ENCODE measurements at places on chromosomes 7 and 10.
A peak's percentile ranks its signal among the peaks of the same experiment; 100 is the strongest.

GRCh38 chr10:103197174-103197573 is 4.1 kb upstream of the NT5C2 start:
- no peak for DNase-seq

GRCh38 chr7:80940539-80941207 is 21.8 kb upstream of the SEMA3C start:
- no peak for DNase-seq

DNA sequence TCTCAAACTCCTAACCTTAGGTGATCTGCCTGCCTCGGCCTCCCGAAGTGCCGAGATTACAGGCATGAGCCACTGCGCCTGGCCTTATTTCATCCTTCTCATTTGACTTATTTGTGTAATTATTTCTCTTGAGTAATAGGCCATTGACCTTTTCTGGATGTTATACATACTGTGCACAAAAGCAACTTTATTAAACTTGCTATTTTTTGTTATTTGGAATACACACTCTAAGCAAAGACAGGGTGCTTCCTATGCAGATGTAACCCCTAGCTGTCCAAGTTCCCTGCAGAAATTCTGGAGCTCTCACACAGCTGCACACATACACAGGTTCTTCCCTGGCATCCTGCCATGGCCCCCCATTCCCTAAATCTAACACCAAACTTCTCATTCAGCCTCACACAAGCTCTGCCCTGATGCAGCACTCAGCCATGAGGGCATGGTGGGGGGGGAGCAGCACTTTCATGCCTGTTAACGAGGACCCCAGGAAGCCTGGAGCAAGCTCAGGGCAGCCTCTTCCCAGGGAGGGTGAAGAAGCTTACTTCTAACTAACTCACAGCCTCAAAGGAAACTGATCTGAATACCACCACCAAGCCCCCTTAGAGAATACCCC is 33.2 kb downstream of the SH3PXD2A start:
- no peak for DNase-seq

GRCh38 chr10:46001187-46001756 is 29.0 kb downstream of the TIMM23 start:
- no peak for DNase-seq

DNA sequence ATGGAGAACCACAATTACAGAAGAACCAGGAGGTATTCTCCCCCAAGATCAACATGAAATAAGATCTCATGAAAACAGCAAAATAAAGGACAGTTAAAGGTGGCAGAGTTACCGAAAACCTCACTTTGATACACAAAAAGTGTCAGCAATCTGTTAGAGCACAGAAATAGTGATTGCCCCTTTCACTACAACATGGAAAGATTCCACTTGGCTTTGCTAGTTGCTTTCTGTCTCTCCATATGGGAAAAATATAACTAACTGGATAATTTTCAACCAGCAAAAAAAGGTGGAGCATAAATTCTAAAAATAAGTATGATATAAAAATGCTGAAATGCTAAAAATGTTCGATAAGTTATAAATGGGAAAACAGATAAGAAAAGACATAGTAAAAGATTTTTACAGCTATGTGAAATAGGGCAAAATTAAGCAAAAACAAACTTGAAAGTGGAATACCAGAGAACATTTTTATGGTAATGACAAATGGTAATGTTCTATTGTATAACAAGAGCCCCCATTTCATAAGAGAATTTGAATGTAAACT is 90.2 kb downstream of the GPR85 start:
- no peak for DNase-seq

DNA sequence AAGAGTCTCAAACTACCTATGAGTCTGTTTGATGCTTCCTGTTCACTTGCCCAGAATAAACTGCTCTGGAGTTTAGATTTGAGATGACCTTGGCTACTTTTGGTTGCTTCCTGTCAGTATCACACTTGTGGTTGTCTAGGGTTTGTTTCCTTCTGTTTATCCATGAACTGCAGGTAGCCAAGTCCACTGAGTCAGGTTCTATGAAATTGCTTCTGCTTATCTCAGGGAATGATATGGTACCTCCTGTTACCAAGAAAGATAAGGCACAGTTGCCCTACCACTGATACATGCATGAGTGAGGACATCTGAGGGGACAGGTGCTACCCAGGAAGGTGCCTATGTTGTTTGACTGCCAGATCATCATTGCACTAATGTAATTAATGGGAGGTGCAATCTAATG is 15.8 kb upstream of the EEPD1 start:
- no peak for DNase-seq

DNA sequence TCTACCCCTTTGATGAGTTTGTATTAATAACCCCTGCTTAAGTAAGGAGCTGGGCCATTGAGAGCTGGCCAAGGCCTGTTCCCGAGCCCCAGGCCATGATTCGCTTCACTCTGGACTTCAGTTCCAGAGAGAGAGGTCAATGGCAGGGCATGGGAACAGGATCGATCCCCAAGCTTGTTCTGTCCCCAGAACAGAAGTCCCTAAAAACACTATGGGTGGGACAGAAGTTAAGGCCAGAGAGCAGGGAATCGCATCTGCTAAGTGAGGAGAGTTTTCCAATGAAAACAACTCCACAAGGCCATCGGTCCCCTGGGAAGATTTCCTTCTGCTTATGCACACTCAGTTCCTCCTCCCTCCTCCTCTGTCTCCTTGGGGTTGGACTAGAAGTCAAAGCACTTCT is 159.6 kb downstream of the LSM5 start:
- no peak for DNase-seq

DNA sequence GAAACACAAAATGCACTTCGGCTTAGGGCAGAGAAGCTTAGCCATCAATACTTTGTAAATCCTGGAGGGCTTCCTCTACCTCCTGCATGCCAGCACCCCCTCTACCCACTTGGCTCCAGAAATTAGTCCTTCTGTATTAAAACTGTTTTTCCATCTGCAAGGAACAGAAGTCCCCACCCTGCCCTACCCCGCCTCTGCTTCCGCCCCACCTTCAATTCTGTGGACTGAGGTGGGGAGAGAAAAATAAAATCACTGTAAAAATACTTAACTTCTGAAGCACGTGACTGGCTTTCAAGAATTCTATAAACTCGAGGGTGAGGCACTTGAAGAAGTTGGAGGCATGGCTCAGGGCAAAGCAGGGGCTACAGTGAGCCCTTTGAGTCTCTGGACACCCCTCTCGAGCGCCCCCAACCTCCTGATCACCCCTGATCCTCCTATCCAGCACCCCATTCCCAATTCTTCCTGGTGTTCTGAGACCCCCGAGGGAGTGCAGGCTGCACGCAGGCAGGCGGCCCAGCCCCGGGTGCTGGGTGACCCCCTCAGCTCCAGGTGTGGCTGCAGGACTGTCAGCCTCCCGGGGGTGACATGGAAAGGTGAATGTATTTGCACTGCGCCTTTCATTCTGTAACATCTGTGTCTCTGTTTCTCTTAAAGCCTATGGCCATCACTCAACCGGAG is 7.3 kb upstream of the KIAA1217 start:
- DNase-seq: no peak

DNA sequence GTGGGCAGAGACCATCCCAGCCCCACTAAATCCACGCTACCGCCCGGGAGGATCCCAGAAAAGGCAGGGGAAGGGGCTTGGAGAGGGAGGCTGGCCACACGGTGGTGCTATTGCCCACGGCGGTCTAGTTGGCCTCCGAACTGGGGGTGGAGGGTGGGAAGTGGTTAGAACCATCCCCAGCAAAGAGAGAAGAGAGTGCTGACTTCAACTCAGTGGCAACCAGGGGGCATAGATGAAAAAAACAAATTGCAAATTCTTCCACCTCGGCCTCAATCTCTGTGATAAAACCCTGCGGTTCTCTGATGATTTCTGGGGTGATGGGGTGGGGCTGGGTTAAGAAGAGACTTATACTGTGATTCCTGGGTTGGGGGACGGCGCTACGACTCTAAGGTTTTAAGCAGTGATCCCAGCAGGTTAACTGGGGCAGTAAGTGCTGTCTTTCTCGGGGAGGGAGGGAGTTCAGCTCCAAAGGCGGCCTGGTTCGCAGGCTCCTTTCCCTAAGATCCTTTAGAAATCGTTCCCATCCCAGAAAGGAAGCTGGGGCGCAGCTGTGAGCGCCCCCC is 154.5 kb upstream of the LYZL2 start:
- peak; percentile 52 for DNase-seq

- DNase-seq: no peak
Observed at GRCh38 chr7:95002775-95003174, 95.4 kb downstream of the PPP1R9A start.

DNA sequence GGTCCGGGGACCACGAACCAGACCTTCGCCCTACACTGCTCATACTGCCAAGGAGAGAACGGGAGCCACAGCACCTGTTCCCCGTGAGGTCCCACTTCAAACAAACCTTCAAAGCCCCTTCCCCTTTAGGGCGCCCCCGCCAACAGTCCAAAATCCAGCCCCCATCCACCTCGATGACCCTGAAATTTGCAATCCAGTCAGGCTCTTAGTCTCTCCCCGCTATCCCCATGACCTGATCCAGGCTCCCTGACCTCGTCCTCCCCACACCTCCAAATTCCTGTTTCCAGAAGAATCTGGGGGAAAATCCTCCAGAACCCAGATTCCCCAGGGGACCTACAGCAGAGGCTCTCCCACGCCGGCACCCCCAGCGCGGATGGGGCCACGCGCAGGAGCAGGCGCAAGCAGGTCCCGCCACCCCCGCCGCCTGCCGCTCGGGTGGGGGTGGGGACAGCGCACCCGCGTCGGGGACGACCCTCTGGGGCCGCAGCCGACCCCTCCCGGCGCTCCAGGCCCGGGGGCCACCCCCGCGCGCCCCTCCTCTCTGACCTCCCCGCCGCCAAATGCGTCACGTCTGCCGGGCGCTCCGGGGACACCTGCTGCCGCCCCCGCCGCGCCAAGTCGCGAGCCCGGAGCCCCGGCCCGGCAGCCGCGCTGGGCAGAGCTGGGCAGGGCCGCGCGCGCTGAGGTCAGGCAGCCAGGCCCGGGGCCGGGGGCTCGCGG is 753 bp downstream of the CAMK2B start:
- DNase-seq: no peak

DNA sequence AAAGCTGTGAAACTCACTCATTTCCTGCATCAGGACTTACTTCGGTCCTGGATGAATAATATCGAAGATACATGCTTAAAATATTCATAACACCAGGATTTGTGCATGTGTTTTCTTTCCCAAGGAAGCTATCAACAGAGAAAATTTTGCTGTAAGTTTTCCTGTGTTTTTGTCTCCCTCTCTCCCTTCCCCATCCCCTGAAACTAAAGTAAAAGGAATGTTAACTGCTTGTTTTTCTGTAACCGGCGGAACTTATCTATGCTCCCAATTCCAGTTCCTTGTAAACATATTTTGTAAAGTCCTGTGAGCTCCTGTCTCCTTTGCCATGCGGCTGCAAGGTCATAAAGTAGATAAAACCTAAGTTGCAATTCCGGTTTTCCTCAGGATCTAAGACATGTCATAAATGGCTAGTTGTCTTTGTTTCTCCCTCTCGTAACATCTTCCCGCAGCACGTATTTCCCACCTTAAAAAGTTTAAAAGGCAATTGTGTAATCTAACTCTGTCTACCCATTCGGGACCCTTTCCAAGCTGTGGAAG is 79.0 kb upstream of the POM121L12 start:
- DNase-seq: no peak

DNA sequence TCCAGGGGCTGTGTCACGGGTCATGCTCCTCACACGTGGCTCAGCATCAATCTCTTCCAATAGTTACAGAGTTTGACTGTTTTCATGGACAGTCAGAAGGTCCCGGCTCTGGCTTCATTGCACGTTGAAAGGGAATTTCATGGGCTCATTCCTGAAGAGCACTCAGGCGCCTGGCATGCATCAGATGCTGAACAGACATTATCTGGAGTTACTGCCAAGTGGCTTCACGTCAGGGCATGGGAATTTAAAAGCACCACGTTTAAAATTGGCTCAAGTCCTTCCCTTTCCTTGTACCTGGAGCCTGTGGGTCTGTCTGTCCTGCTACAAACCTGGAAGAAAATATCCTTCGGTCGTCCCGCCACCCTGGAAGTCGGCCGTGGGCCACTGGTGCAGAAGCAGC is 50.4 kb downstream of the CFAP46 start:
- no peak for DNase-seq

- no peak for DNase-seq
Observed at GRCh38 chr7:141198194-141198958, 124.5 kb downstream of the TMEM178B start.

GRCh38 chr7:53191191-53191695 is 155.8 kb downstream of the POM121L12 start:
- DNase-seq: no peak

DNA sequence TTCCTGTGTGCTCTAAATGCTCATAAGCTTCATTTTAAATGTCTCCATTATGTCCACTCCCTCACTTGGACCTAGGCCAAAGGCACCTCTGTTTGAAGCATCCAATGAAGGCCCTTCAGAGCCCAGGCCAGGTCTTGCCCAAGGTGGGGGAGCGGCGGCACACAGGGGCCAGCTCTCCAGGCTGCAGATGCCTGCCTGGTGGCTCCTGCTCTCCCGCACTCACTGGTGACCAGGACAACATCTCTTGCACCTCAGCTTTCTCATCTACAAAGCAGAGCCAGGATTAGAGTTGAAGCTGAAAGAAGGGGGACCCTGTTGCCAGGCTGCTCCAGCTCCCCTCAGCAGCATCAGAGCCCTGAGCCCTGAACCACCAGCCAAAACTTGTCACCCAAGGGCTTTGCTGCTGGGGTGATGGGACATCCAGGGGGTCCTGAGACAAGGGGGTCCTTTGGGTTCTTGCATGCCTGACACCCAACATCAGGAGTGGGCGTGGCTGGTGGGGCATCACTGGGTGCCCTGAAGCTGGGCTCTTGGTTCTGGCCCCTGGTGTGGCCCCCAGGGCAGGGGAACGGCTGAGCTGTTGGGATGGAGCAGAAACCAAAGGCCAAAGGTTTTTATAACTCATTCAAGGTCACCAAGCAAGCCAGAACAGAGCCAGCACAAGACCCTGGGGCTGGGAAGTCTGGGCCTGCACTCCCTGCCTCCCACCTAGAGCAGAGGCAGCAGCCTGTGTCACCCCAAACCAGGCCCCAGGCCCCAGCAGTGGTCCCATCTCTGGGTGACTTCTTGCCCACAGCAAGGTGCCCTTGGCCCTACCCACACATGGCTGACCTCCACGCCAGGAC is 1.2 kb downstream of the NACAD start:
- DNase-seq: no peak

- no peak for DNase-seq
Observed at GRCh38 chr7:93778384-93778783, 112.2 kb downstream of the TFPI2 start.

GRCh38 chr10:84227810-84228209 is 2.5 kb upstream of the LRIT2 start:
- peak; percentile 43 for DNase-seq

All from caudate nucleus (tissue), 63 donors.